Stimulated activated naive B cell treated with anti-CD40 and anti-IgM and Interleukin-4, amounts not matched to agents 10 μg/mL and 1 μg/mL and 100 μg/mL, for 72 hours (primary cell): ENCODE measurements at places on chromosomes 6 and 20.

GRCh38 chr20:54067606-54068174 lies 2.7 kb downstream of the BCAS1 start:
- DNase-seq: no peak
- no peaks in the 10 kb centered on the region for H3K27me3 ChIP-seq
- no peak overlapping the region for H3K27ac ChIP-seq
- no peak overlapping the region for H3K4me3 ChIP-seq

- no peak overlapping the region for H3K4me3 ChIP-seq
- H3K27me3 ChIP-seq: peaks cover 6% of the 10 kb centered on the region
- no peaks in the 10 kb centered on the region for H3K4me1 ChIP-seq
- H3K36me3 ChIP-seq: peaks cover 6% of the 10 kb centered on the region
- DNase-seq: no peak
- H3K27ac ChIP-seq: no peak overlapping the region
These were observed 75.9 kb upstream of the RALGAPA2 start for GRCh38 chr20:20788308-20788707.

- no peaks in the 10 kb centered on the region for H3K4me1 ChIP-seq
- H3K4me3 ChIP-seq: no peak overlapping the region
- no peaks in the 10 kb centered on the region for H3K36me3 ChIP-seq
These were observed 231.0 kb downstream of the QKI start for GRCh38 chr6:163645560-163645959.

DNA sequence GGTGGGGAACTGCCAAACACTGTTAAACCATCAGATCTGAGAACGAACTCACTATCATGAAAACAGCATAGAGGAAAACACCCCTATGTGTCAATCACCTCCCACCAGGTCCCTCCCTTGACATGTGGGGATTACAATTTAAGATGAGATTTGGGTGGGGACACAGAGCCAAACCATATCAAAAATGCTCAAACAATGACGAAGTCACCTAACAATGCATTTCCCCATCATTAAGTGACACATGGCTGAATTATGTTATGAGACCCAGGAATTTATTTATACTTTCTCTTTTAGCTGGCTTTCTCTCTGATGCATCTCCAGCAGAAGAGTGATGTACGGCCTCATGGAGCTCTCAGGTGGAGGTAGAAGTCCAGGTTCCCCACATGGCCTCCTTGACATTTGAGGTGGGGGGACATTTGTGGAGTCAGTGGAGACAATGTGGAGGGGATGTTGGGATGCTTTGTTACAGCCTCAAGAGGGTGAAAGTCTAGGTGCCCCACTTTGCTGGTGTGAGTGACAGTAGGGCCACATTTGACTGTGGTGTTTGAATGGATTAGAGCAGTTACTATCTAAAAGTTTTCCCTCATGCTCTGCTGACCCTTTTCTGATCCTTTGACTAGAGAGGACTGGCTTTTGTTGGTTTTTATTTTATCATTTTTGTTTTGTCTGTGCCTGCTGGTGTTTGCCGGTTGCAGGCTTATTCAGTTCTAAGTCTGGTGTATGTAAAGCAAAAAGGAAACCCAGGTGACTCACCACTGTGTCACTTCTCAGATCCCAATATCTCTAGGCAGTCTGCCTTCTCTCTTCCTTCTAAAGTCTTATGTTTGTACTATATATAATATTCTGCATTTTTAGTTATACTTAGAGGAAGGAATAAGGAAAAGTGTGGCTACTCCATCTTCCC lies 18.5 kb upstream of the DCBLD1 start:
- DNase-seq: no peak
- H3K4me1 ChIP-seq: peaks cover 2% of the 10 kb centered on the region
- no peak overlapping the region for H3K27ac ChIP-seq
- H3K36me3 ChIP-seq: no peaks in the 10 kb centered on the region

DNA sequence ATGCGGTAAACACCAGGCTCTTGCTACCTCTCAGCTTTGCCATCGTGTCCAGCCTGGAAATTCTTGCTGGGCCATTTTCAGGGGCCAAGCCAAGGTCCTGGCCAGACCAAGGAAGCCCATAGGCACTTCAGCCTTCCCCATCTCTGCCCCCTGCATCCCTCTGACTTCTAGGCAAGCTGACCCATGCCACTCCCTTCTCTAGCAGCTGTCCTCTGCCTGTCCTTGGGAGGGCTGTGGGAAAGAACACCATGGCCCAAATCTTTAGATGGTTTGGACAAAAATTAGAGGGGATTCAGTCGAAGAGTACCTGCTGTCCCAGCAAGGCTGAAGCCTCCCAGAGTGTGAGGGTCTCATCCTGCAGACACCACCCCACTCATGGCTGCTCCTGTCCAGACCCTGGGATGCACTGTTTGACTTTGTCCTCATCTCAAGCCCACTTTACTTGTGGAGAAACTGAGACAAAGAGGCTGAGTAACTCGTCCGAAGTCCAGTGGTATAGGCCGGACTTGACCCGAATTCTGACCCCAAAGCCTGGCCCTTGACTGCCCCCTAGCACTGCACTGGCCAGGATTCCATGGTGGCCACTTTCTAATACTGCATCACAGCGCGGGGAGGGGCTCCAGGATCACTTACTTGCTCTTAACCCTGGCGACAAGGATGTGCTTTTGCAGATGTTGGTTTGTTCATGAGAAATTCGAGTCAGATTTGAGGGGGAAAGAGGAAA lies 22.4 kb upstream of the STX16 start:
- no peak overlapping the region for H3K4me3 ChIP-seq
- H3K4me1 ChIP-seq: peaks cover 10% of the 10 kb centered on the region
- H3K27me3 ChIP-seq: peaks cover 38% of the 10 kb centered on the region
- peaks cover 4% of the 10 kb centered on the region for H3K36me3 ChIP-seq
- no peak for DNase-seq

DNA sequence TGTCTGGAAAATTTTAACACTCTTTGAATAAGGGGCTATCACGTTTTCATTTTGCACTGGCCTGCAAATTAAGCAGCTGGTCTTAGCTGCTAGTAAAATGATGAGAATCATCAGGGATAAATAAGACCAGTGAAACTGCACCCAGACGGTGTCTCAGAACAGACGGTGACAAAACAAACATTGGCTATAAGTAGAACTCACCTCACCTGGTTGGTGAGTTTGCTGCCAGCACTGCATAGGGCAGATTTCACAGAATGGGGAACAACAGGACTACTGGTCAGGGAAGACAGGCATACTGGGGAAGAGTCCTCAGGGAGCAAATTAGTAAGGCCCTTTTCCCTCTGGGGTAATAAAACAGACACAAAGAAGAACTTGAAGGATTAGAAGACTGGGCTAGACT lies 175.9 kb upstream of the CITED2 start:
- no peaks in the 10 kb centered on the region for H3K36me3 ChIP-seq
- no peak overlapping the region for H3K27ac ChIP-seq
- no peak for DNase-seq
- no peak overlapping the region for H3K4me3 ChIP-seq
- H3K4me1 ChIP-seq: no peaks in the 10 kb centered on the region

DNA sequence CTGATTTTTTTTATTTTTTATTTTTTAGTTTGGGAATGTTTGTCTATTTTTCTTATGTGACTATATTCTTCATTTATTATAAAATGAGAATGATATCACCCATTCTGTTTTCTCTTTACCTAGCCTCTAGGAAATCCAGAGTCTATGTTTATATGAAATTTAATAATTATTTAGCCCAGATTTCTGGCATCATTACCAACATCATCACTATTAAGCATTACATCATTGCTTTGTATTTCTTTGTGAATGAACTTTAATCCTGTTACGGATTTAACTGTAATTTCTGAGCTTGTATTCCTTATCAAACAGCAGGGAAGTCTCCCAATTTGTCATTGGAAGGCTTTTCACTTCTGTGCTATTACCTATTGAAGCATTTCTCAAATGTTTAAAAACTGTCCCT lies 72.7 kb upstream of the NOX3 start:
- H3K4me1 ChIP-seq: peaks cover 5% of the 10 kb centered on the region
- DNase-seq: no peak
- H3K27me3 ChIP-seq: no peaks in the 10 kb centered on the region
- H3K27ac ChIP-seq: no peak overlapping the region

GRCh38 chr20:35347011-35347410 lies 54.8 kb upstream of the FAM83C start:
- H3K4me1 ChIP-seq: peaks cover 7% of the 10 kb centered on the region
- no peaks in the 10 kb centered on the region for H3K27me3 ChIP-seq
- H3K4me3 ChIP-seq: no peak overlapping the region
- no peak for DNase-seq
- peaks cover 56% of the 10 kb centered on the region for H3K36me3 ChIP-seq

- H3K27me3 ChIP-seq: peaks cover 44% of the 10 kb centered on the region
- peak; percentile 17 for DNase-seq
- peak overlapping the region; percentile 87 for H3K27ac ChIP-seq
- peaks cover 3% of the 10 kb centered on the region for H3K36me3 ChIP-seq
- H3K4me3 ChIP-seq: peak overlapping the region; percentile 93
These were observed 45.5 kb upstream of the SUPT3H start for GRCh38 chr6:45423111-45423823.
